ENCODE measurements at places on chromosomes 1 and 21.

- DNase-seq, result no peak
Measured at GRCh38 chr1:103101399-103101798, 6.9 kb downstream of the COL11A1 start.

GRCh38 chr1:227893300-227893948 lies 54.3 kb downstream of the WNT9A start:
- DNase-seq, result no peak

GRCh38 chr1:78291872-78292271 lies 198.9 kb upstream of the PTGFR start:
- DNase-seq, result no peak

DNA sequence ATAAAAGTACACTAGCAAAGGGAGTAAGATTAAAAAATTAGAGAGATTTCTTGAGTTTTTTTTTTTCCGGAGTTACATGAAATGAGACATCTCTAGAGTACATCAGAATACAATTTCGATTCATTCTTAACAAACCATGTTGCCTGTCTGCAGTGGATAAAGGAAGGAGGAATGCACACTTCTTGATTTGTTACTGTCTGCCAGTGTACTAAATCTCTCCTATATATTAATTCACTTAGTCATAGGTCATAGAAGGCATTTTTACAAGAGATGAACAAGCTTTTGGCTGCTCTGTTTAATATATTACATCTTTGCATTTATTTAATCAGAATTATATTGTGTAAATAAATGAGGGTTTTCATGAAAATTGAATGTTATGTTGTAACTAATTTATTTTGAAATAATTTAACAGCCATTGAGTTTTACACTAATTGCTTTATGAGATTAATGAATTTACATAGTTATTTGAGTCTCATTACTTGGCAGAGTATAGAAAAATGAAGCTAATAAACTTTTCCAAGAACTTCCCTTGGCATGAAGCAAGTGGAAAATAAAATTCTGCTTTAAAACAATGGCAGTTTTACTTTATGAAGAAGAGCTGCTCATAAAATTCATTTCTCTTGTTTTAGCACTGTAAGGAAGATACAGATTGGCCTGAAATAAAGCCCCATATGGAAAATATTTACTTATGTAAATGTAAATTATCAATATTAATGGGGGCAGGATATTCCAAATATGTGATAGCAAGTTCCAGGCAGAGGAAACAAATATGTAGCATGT lies 1284.7 kb downstream of the BRINP3 start:
- no peak for DNase-seq

DNA sequence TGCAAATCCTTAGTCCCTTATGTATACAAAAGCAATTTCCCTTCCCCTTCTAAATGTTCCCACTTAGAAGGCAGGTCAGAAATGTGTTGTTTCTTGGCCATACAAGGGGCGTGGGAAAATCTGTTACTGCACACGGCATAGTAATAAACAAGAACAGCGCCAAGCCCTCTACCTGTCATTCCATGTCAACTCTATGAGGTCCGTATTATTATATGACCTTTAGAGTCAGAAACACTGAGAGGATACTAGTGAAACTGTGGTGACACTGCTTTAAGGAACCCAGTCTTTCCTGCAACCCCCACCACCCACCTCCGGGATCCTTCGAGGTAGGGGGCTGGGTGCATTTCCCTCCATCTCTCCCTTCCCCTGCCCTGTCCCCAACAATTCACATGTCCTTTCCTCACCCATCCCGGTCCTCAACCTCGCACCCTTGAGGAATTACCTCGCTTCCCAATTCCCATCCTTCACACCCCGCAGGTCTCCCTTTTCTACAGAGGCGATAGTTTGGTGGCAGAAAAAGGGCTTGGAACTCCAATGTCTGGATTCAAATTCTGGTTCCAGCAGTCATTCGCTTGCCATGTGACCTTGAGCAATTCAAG lies 647 bp downstream of the SDHB start:
- no peak for DNase-seq

DNA sequence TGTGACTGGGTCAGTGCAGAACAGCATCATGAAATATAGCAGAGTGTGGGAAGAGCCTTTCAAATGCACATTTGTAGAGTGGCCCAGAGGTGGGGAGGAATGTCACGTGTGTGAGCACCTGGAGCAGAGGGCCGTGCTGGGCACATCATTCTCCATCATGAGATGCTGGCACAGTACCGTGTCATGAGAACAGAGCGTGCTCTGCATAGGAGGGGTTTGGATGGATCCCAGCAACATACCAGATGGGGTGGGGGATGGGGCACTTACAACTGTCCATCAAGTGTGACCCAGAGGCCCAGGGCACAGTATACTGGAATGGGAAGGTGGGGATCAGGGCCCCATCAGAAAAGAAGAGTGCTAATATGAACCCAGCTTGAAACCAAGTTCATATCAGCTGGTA lies 182.0 kb downstream of the LMX1A start:
- no peak for DNase-seq

DNA sequence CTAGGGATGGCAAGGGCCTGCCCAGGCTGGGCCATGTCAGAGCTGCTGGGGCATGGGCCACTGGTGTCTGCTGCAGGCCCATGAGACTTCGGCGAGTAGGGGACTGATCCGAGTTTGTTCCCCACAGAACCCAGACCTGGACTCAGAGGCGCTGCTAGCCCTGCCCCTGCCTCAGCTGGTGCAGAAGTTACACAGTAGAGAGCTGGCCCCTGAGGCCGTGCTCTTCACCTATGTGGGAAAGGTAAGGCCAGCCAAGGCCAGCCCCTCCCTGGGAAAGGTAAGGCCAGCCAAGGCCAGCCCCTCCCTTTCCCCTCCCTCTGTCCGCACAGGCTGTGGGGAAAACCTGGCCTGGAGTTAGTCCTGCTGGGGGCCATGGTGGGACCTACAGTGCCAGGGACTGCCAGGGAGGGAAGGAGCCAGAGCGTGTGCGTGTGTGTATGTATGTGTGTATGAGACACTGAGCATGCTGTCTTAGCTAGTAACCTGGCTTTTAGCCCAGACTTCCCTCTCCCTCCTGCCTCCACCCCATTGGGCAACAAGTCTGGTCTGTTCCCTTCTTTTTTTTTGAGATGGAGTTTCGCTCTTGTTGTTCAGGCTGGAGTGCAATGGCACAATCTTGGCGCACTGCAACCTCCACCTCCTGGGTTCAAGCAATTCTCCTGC lies 8.0 kb downstream of the FAAH start:
- DNase-seq, result no peak

- no peak for DNase-seq
Measured at GRCh38 chr1:24575905-24576587, 20.2 kb downstream of the NCMAP start.

GRCh38 chr1:225508538-225509375 lies 80.9 kb upstream of the LBR start:
- DNase-seq, result no peak

DNA sequence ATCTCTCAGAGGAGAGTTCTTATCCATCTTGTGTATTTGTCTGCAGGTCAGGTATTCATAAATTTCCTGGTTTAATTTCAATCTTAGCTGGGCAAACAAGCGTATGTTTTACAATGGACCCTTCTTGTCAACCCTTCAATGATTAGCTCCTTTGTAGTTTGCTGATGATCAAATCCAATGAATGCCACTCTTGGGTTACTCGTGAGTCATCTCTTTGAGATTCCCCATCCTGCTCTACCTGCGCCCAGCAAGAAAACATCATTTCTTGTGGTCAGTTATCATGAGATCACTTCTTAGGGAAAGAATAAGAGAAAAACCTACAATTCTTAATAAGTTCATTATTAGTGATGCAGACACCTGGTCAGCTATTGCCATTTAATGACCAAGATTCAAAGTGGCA lies 572.3 kb upstream of the PKN2 start:
- no peak for DNase-seq

DNA sequence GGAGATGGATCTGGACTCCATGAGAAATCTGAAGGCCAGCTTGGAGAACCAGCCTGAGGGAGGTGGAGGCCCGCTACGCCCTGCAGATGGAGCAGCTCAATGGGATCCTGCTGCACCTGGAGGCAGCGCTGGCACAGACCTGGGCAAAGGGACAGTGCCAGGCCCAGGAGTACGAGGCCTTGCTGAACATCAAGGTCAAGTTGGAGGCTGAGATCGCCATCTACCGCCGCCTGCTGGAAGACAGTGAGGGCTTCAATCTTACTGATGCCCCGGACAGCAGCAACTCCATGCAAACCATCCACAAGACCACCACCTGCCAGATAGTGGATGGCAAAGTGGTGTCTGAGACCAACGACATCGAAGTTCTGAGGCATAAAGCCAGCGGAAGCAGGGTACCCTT lies 601.5 kb upstream of the ZP4 start:
- DNase-seq, result no peak

- DNase-seq, result no peak
Measured at GRCh38 chr1:241816008-241816407, 32.0 kb upstream of the EXO1 start.

GRCh38 chr1:100861379-100861778 lies 33.3 kb downstream of the EXTL2 start:
- DNase-seq, result no peak

DNA sequence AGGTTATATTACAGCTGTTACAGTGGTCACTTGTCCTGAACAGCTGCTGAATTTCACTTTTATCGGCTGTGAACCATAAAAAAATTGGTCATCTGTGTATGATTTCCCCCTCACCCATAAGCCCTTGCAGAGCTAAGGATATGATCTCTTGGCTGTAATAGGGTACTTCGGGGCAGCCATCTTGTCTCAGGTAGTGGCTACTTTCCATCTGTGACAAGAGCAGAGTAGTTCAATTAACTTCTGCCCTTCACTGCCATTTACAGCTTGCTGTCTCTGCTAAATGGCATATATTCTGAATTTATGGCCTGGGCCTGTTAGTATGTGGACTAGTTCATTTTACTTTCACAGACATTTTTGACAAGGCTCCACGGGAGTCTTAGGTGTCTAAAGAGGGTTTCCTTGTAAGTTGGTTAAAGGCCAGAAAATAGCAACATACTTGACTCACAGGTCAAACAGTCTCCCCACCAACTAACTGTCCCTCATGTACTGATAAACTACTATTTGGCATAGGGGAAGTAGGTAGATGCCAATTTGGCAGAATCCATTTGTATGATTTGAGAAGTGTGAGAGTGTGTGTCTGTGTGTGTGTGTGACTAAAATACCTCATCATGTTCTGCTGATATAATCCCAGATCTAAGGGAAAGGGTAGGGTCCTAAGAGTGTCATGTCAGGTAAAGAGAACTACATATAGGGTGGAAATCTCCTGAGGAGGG lies 151.6 kb downstream of the KCTD3 start:
- no peak for DNase-seq

GRCh38 chr1:43969416-43969745 lies 429 bp upstream of the DPH2 start:
- DNase-seq, result no peak

DNA sequence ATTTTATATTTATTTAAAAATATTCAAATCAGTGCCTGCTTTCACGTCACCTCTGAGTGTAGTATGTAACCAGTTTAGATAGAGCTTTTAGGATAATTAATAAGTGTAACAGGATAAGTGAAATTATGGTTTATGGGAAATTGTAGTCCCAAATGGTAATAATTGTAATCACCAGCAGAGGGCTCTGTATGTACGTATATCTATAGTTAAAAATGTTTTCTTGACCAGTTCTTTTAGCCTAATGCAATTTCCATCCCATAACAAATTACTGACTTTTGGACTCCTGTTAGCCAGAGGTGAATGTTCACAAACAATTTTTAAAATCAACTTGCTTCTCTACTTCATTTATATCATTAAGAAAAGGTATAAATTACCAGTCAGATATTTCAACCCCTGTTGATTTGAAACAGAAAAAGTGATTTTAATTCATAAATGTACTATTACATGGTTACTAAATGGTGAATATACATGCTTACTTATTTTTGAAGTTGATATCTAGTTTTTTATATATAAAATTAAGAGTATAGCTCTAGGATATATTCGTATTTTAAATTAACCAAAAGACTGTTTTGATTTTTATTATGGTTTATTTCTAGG lies 25.3 kb downstream of the SLC30A7 start:
- DNase-seq, result no peak

GRCh38 chr1:156146020-156146768 lies 7.2 kb upstream of the SEMA4A start:
- DNase-seq, result no peak

- no peak for DNase-seq
Measured at GRCh38 chr1:198701250-198701649, 62.4 kb downstream of the PTPRC start.

DNA sequence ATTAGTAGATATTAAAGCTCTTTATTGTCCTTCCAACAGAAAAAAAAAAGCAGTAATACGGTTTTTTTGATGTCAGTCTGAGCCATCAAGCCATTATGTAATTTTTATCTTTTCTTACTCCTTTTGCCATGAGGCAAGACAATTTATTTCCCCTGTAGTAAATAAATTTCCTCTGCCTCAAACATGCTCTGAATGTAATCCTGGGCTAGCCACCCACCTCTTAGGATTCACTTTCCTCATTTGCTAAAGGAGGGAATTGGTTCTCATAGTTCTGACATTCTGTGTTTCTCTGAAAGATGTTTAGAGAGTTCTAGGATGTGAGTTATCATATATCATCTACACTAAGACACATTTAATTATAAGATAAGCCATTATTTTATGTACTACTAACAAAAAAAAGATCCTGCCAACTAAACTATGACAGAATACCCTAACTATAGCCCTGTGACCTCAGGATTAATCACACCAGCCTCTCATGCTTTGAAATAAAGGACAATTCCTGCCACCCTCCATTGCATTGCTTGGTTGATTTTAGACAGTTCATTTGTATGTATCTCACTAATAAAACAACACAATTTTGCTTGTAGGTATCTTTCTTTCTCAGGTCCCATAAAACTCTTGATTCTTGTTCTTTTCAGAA lies 34.0 kb upstream of the RAP1A start:
- no peak for DNase-seq

DNA sequence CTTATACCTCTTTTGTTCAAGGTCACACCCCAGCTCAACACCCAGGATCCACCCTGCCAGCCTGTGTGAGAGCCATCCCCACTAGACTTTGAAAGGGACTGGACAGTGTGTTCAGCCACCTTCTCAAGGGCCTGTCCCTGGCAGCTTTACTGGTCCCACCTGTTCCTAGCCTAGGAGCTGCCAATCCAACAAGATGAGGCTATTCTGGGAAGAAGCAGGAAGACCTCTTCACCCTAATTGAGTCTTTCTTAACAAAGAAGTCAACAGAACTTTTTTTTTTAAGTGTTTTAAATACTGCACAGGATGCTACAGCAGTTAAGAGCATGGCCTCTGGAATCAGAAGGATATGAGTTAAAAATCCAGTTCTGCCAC lies 95.8 kb upstream of the HOOK1 start:
- no peak for DNase-seq

- DNase-seq, result no peak
Measured at GRCh38 chr1:112790920-112791722, 76.0 kb upstream of the PPM1J start.

Data from stimulated activated CD8-positive, alpha-beta memory T cell treated with anti-CD3 and anti-CD28 coated beads, Interleukin-2, amount 100 ng/mL, for 1 hour (primary cell).